Activated CD4-positive, alpha-beta T cell treated with anti-CD3 and anti-CD28 coated beads, Interleukin-10, Interleukin-2, amounts not matched to agents 100 ng/mL and 50 ng/mL, durations not matched to agents 16 hours and 8 hours (primary cell): ENCODE measurements at places on chromosomes 12 and 14.

GRCh38 chr14:49193332-49194065 lies 392.7 kb downstream of the RPS29 start:
- DNase-seq: peak; percentile 2

- DNase-seq: peak; percentile 59
Observed at GRCh38 chr12:2336409-2336829, 283.6 kb downstream of the CACNA1C start.

- no peak for DNase-seq
Observed at GRCh38 chr12:116113398-116114130, 163.9 kb downstream of the MED13L start.

DNA sequence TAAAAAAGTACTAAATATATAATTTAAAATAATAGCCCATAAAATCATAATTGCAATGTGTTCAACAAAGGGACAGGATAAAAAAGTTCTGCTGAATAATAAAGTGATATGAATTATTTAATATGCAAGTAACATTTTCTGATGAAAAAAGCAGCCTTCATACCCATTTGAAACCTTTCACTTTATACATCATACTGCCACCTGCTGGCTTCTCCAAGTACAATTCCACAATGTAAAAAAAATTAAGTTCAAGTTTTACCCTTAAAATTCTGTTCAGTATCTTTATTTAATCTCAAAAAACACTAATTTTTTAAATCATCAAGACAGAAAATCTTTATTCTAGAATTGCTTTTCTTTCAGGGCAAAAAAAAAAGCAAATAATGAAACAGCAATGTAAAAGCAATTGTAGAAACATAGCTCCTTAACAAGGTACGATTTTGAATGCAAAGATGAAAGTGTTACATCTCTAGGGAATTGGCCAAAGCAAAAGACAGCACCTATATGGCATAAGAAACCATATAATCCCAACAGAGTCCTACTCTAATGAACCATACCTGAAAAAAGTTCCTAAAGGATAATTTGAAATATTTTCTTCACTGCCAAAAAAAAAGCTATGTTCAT lies 15.0 kb downstream of the MDM1 start:
- peak; percentile 67 for DNase-seq

DNA sequence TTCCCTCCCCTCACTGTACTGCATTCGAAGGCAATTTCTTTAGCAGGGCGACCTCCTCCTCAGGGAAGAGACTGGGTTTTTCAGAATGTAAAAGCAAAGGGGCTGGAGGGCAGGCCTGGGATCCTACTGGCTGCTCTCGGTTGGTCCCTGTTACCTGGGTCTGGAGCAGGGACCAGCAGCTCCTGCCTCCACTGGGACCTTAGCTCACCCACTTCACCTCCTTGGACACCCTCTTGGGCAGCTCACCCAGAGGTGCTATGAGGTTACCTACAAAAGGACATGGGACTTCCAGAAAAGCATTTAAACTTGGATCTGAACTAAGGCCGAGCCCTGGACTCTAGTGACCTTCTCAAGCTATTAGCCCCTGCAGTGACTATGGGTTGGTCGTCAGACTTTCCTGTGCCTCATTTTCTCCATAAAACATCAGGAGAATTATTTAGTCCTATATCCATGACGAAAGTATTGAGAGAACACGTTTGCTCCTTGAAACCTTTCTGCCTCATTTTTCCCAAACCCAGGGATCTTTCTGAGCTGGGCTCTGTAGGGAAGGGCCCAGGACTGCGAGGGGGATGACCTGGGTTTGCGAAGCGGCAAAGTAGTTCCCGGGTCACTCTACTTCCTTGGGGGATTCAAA lies 65.0 kb downstream of the FBXL14 start:
- DNase-seq: no peak

- peak; percentile 88 for DNase-seq
Observed at GRCh38 chr12:120013659-120014380, 24.8 kb downstream of the BICDL1 start.

GRCh38 chr12:107650977-107651376 lies 34.6 kb upstream of the PWP1 start:
- no peak for DNase-seq

DNA sequence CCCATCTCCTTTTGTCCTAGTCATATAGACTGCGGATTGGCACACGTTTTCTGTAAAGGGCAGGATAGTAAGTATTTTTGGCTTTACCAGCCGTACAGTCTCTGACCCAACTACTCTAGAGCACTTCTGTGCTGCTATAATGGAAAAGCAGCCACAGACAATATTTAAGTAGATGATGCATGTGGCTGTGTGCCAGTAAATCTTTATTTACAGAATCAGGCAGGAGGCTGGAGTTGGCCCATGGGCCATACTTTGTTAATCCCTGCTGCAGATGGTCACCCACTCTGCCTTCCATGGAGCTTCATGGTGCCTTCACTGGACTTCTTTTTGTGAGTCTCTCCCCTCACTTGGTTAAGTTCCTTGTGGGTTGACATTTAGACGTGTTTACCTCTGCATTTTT lies 584.5 kb upstream of the TBX3 start:
- DNase-seq: no peak

GRCh38 chr12:119674560-119674959 lies 6.6 kb downstream of the PRKAB1 start:
- no peak for DNase-seq
